ENCODE measurements at places on chromosomes 12 and 14.
A peak's percentile ranks its signal among the peaks of the same experiment; 100 is the strongest.

DNA sequence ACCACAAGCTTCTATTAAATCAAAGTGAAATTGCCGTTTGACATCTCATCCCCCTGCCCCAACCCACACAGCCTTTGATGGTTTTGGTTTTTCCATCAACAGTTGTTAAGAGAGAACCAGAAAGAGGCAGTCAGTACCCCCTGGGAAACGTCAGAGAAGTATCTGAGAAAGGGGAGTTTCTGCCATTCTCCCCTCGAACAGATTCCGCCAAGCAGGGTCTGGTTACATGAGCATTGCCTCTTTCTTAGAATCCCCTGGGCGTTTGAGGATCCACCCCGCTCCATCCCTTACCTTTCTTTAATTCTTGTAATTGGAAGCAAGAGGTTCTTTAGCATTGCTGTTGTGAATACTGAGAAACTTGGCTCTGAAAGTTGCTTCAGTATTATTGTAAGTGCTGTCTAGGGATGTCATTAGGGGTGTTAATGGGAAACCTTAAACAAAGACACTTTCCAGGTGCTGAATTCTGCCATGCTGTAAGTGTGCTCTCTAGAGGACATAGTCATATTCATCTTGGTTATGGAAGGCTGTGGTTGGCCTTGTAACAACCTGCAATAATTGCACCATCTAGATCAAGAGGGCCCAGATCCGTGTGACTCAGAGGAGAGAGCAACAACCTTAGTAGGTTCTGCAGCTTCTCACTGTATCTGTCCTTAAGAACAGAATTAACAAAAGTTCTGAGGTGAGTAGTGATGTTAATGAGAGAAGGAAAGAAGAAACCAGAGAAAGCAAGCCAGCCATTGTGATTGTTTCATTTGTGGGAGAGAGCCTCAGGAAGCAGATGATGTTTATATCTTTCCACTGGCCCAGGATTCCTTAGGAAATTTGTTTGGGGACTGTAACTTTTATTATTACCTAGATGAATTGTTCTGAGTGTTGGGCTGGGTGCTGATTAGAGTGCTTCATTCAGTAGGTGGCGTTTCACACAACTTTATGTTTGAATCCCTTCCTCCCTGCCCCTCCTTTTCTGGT is 9.0 kb downstream of the TMBIM6 start:
- no peak for DNase-seq

GRCh38 chr14:100804138-100804537 is 21.8 kb upstream of the MEG3 start:
- DNase-seq = no peak

GRCh38 chr14:63045612-63046320 is 508 bp upstream of the KCNH5 start:
- no peak for DNase-seq

GRCh38 chr12:70074510-70074909 is 168.7 kb upstream of the CNOT2 start:
- DNase-seq = no peak

DNA sequence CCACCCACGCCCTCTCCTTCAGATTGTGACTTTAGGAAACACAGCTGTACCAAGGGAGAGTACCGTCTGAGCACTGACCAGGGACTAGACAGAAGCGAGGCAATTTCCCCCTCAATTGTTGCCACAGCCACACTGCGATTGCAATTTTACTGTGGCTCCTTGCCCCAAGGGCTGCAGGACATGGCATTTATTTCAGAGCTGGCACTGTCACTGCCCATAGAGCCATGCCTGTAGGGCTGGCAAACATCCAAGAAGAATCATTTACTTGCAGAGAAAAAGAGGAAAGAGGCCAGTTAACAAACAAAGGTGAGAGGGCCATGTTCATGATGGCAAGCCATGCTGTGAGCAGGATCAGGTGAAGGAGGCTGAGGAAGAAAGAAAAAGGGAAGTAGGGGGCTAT is 129.6 kb downstream of the EMP1 start:
- DNase-seq = no peak

- peak; percentile 26 for DNase-seq
These were observed 111.4 kb downstream of the DACT1 start for GRCh38 chr14:58749066-58749669.

- no peak for DNase-seq
These were observed 55.2 kb upstream of the NTF3 start for GRCh38 chr12:5376591-5377207.

DNA sequence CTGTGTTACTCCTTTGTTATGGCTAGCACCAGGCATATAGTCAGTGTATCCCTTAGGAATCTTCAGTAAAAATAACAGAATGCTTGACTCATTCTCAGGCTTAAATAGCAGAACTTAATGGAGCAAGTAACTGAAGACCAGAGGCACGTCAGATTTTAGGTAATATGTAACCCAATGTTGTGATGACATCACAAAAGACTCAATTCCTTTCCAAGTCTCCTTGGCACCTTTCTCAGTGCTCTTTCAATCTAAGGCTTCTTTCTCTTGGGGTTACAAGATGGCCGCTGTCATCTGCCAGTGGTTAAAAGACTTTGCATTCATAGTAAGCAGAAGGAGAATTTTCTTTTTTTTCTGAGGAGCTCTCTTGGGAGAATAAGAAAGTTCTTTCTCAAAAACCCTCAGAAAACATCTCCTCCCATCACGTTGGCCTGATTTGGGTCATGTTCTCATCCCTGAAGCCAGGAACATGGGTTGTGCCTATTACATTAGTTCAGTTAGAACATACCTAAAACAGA is 33.4 kb upstream of the DCN start:
- DNase-seq = no peak

DNA sequence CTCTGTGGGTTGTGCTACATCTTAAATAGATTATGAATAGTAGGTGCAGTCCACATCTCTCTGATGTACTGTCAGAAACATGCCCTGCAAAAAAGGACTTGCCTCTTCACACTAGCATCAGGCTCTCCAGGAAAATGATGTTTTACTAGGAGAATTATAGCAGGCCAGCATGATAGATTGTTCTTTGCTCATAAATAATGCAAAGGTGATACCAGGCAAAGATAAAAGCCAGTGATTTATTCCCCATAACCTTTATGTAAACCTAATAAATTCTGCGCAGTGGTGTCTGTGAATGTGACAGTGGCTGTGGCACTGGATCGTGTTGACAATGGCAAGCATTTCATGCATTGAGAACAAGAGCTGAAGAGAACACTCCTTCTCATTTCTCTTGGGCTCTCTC is 646.5 kb upstream of the SEL1L start:
- no peak for DNase-seq

DNA sequence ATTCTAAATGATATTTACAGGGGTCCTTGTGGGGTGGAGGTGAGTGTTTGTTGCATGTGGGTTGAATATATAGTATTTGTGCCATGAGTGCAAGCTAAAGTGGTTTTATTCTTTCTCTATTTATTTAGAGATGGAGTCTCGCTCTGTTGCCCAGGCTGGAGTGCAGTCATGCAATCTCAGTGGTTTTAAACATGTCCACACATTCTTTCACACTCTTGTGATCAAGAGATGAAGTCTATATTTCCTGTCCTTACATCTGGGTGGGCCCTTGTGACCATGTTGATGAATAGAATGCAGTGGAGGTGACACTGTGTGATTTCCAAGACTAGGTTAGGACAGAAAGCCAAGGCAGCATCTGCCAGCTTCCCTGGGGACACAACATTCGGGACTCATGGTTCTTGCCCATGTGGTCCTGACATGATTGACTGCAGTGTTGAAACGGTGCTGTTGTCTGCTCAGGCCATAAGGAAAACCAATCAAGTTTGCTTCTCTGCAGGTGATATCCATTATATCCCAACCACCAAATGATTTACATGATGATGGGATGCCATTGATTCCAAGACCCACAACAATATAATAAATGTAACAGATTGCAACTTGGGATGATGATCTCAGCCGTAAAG is 172.6 kb downstream of the SUDS3 start:
- no peak for DNase-seq

DNA sequence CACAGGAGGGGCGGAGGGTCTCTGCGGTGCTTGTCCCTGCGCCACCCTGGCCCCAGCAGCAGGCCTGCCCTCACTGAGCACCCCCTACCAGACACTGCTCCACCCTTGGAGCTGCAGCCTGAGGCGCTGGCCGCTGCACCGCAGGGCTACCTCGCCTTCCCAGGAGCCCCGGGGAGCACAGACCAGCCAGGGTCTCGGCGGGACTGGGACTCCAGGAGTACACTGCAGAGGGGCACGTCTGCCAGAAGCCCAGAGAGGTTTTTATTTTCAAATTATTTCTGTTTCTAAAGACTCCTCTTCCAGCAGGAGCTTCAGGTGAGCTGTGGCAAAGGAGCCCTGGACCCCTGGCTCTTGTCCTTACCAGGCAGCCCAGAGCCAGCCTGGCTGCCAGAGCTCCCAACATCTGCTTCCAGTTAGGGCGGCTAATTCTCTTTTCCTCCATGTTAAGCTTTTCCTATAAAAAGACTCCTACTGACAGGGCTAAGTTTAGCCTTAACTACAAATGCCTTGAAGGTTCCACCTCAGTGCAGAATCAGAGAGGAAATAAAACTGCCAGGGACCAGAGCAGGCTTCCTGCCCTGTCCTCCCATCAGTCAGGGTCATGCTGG is 26.4 kb downstream of the DEGS2 start:
- no peak for DNase-seq

DNA sequence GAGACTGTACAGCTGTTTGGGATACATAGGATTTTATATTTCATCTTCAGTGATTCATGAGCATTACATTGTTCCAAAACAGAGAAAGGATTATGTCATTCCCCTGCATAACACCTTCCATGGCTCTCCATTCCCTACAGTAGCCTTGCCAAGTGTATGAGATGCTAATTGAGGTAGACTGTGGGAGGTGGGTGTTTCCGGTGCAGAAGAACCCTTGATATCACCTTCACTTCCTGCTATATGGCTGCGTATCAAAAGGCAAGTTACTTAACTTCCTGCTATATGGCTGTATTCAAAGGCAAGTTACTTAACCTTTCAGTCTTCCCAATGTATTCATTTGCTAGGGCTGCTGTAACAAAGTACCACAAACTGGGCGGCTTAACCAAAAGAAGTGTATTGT is 11.2 kb downstream of the FAR2 start:
- no peak for DNase-seq

DNA sequence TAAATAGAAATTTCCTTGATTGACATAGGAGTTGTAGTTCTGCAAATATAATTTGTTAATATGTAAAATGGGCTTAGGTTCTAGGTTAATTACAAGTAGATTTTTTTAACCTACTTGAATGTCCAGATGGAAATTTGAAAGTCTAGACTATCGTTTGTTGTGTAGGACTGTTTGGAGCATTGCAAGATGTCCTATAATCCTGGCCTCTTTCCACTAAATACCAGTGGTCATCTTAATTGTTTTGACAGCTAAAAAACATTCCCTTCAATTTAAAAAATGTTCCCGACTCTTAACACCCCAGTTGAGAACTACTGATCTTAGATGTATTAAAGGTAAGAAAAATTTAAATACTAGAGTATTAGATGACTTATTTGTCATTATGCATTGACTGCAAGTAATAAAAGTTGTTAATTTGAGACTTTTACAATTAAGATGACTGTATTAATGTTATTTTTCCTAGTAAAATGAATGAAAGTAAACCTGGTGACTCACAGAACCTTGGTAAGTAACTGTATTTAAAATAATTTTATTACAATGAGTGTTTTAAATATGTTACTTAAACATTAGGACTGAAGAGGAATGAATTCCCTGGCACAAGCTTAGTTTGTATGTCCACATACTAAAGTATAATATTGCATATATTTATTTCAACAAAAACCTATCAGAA is 21.8 kb downstream of the G2E3 start:
- DNase-seq = no peak

DNA sequence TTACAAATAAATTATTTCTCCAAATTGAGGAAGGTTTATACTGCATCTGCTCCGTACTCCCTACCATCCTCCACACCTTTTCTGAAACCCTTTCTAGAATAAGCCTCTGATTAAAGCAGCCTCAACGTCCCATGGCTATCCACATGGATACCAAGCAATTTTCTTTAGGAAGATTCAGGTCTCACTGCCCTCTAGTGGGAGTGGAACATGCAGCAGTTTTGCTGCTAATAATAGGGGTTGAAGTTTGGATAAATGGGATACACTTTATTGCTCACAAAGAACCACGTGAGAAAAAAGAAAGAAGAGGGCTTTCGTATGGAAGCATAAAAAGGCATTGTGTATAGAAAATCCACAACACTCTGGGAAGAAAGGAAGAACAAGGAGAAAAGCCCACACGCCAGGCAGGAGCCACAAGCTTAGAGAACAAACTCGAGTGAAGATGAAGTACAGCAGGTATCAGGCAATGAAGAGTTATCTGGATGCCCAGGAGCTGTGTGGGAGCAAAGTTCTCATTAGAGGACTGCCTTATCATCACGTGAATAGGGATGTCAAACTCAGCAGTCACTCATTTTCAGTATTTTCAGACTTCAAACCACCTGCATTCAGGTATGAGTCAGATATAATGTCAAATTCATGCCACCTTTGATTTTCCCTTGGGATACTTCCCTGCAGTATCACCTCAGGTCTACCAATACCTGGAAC is 45.8 kb downstream of the CCER1 start:
- peak; percentile 43 for DNase-seq

GRCh38 chr12:132458846-132459641 is 30.9 kb upstream of the FBRSL1 start:
- DNase-seq = no peak

DNA sequence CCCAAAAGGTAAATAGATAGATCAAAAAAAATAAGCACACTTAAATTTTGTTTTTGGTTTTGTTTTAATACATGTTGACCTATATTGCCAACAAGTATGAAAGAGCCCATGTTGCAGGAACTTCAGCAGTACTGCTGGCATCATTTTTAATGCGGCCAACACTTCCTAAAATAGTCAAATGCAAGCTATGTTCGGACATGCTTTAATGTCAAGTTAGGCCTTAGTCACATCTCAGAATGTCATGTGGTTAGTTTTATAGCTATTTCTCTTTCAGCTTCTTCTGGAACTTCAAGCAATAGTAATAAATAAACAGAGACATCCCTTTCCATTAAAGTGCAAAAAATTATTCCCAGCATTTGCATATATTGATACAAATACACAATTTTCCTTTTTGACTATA is 153.4 kb downstream of the PIK3C2G start:
- DNase-seq = no peak

DNA sequence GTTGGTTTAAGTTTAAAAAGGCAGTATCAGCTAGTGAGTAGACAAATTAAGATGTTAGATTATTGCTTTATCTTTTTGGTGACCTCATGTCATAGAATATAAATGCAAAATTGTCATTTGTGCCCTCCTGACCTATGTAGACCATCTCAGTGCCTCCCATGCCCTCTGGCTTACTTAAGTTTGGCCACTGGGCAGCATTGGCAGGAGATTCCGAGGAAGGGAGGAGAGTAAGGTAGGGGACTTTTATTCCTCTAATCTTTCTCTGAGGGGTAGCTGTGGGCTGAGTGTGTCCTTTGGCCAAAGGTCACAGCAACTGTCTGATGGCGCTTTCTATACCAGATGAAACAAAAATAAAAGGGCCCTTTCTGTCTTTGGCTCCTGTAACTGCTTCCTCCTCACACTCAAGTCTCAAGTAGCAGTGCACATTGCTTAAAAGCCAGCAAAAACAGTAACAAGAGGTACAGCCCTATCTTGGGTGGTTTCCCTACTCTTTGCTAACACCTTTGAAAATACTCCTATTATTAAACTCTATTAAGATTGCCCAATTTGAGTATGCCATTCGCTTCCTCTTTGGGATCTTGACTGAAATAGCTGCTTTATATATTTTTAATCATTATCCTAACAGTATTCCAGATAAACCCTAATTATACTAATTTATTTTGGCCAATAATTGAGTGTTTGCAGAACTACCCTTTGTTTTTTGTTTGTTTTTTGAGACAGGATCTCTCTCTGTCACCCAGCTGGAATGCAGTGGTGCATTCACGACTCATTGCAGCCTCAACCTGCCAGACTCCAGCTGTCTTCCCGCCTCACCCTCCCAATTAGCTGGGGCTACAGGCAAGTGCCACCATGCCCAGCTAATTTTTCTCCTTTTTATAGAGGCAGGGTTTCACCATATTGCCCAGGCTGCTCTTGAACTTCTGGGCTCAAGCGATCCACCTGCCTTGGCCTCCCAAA is 56.5 kb upstream of the KCNH3 start:
- no peak for DNase-seq
